ENCODE measurements at places on chromosomes 5 and 9.

- no peak for DNase-seq
Observed at GRCh38 chr9:116153765-116154333, at the start of gene PAPPA. Gene PAPPA (plus strand): TSS chr9:116153791. CDS start chr9:116154173, 382 bp downstream.

GRCh38 chr9:127723444-127723843, 7.6 kb downstream of the TTC16 start:
- peak; percentile 87 for DNase-seq

GRCh38 chr5:112068593-112068992, 311.6 kb upstream of the NREP start:
- no peak for DNase-seq

GRCh38 chr5:97891971-97892370, 708.9 kb upstream of the RIOK2 start:
- no peak for DNase-seq

- DNase-seq = no peak
Observed at GRCh38 chr9:82695704-82696103, 367.2 kb downstream of the RASEF start.

DNA sequence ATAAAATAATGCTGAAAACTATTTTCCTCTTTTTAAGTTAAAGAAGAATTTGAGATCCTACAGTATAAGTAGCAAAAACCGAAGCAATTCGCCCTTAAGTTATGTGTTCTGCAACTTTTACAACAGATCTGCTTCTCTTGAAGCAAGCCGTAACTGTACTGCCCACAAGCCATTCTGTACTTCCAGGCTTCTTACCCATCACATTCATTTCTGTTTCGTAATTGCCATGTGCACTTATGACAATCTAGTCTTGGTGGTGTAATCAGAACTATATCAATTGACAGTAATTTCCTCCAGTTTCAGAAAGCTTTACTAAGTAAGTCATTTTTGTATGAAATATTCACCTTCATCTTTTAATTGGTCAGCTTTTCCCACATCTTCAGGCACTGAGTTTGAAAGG, 13.8 kb downstream of the SGTB start:
- DNase-seq = no peak

Data from EH (cell line).